ENCODE measurements at places on chromosomes 6 and 20.

DNA sequence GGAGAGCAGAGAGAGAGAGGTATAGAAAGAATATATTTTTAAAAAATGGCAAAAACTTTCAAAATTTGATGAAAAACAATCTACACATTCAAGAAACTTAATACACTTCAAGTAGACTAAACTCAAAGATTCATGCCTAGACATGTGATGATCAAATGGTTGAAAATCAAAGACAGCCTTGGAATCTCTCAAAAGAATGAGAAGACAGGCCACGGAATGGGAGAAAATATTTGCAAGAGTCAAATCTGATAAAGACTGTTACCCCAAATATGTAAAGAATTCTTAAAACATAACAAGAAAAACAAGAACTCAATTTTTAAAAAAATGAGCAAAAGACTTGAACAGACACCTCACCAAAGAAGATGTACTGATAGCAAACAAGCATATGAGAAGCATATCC lies 49.7 kb downstream of the THEMIS start:
- no peak for DNase-seq

GRCh38 chr20:45827030-45827652 lies at the start of gene TNNC2:
TNNC2 (minus strand) TSS chr20:45827312; CDS start chr20:45827248, 64 bp downstream.
- DNase-seq: peak; percentile 39

DNA sequence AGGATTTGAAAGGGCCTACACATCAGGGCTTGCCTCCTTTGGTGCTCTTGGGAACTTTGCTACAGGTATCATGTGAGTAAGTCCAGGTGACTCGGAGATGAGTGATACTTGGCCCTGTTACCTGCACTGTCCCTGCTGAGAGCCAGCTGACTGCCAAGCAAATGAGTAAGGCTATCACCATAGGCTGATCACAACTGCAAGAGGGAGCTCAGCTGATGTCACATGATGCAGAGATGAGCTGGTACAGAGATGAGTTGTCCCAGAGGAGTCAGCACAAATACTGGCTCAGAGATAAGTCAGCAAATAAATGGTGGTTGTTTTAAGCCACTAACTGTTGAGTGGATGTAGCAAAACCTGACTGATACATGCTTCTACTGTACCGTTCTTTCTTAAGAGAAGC lies 41.4 kb downstream of the LAMP5 start:
- DNase-seq: no peak

DNA sequence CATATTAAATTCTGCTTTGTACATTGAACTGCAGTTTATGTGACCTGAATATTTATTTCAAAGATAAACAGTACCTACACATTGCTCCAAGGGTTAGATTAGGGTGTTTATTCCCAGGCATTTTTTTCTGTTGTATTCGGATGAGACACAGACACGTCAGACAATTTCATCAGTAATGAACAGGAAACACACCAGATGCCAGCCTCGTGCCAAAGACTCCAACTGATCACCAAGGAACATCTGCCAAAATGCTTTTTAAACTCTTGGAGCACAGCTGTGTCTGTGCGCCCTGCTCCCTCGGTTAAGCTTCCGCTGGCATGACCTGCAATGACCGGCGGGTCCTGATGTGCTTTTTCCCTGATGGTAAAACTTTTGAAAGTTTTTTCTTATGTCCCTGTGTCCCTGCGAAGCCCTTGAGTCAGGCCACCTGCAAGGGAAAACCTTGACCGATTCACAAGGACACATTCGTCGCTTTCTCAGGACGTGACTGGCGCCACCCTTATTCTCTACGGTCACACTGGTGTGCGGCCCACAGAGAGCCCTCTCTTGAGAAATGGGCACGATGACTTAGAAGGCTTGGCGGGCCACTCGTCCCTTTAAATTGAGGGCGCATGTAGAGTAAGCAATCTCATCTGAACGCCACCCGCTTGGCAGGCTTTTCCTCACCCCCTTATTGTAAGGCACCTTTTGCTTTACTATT lies 173.9 kb downstream of the QKI start:
- peak; percentile 11 for DNase-seq

DNA sequence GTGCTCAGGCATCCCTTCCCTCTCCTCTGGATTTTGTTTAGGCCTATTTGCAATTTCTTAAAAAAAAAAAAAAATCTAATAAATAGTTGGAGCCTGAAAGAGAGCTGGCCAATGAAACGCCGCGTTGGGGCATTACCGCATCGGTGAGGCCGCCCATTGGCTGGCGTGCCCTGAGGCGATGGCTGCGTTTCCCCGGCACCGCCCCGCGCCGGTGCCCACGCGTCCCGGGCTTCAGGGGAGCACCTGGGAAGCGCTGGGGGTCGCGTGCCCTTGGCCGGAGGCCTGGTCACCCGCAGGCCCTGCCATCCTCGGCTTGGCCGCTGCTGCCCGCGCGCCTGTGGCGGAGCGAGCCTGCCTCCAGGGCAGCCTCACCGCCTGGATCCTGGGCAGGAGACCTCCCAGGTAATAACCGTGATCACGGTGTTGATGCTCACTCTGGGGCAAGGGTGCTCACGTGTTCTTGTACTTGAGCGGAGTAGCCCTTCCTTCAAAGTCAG lies 155.4 kb downstream of the NRN1 start:
- DNase-seq: no peak

- no peak for DNase-seq
These were observed 86.8 kb downstream of the PLG start for GRCh38 chr6:160788806-160789205.

DNA sequence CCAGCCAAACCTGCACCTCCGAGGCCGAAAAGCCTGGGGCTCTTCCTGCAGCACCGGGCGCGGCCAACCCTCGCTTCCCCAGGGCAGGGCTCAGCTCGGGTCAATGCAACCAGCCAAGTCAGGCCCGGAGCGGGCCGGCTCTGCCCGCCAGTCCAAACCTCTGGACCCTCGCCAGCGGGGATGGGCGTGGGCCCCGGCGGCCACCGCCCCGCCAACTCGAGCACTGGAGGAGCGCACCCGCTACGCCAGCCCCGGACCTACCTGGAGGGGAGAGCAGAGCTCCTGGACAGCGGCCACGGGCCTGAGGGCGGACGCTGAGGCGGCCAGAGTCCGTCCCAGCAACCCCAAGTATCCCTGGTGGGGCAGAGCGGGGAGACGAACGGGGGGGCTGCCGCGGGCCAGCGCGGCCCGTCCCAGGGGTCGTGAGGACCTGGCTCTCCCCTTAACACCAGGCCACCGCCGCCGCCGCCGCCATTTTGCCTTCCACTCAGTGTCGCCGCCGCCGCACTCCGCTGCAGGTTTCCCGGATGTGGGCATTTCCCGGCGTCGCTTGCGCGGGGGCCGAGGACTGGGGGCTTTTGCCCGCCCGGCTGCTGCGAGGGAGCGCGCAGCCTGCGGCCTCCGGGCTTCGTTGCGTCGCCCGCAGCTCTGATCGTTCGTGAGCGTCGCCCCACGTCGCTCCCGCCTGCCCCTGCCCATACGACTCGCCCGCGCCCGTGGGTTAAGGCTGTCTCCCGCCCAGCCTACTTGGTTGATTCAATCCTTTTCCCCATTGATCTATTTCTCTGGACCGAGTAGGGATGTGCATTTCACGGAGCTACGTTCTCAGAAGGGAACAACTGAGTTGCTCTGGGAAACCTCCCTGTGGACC lies at the start of gene LATS1:
TSS of gene LATS1 (minus strand) at position 514 of the 871 bp plus-strand sequence. CDS start 15,975 bp downstream, outside the sequence.
- DNase-seq: peak; percentile 42

DNA sequence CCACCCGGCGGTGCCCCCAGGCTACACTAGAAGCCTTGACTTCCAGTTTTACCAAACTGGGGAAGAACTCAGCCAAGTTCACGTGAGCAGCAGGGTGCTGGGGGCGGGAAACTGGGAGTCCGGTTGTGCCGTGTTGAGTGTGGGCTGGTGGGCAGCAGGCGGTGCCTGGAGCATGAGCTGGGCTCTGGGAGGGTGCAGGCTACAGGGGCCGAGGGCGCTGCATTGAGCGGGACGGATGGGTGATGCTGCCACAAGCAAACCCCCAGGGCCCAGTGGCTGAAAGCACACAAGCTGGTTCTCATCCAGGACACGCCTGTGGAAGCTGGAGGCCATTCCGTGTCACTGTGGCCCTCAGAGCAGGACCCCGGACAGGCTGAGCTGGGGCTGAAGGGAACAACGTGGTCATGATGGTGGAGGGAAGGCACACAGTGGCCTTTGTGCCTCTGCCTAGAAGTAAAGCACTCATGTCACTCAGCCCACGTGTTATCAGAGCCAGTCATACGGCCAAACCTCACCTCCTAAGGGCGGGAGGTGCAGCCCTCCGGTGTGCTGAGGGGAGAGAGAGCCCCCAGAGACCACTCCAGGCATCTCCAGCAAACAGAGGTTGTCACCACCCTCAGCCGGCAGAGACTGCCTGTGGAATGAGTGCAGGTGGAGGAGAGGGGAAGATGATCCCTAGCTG lies 29.5 kb downstream of the RBM38 start:
- no peak for DNase-seq

DNA sequence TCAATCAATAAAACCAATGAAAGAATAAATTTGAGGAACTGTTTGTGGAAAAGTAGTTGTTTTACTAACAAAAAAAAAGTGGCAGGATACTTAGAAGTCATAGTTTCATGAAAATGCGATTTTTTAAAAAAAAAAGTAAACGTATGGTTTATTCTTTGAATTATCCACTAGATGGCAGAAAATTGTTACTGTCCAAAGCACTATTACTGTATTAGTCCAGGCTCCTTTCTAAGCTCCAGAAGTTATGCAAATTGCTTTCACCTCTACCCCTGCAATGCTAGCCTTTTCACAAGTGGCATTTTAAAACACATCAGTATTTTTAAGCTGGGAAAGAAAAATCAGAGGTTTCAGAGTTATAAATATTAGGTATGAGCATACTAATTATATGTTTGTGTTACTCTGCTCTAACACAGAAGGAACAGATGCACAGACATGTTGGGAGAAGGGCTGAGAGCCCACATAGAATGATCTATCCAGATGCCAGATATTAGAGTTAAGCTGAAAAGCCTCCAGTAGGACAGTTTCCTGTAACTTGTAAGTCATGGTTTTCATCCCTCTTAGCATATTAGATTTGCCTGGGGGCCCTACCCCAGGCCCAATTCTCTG lies 63.9 kb downstream of the FHL5 start:
- peak; percentile 70 for DNase-seq

- DNase-seq: no peak
These were observed 66.7 kb downstream of the VEGFA start for GRCh38 chr6:43836507-43837240.

GRCh38 chr20:59063358-59064213 lies 21.0 kb upstream of the PRELID3B start:
- no peak for DNase-seq

- DNase-seq: no peak
These were observed at the start of gene VNN1 for GRCh38 chr6:132713352-132714134. VNN1 (minus strand) TSS chr6:132714055; CDS start chr6:132714035, 20 bp downstream.

GRCh38 chr6:73299151-73299971 lies 36.4 kb upstream of the KHDC1 start:
- DNase-seq: no peak

DNA sequence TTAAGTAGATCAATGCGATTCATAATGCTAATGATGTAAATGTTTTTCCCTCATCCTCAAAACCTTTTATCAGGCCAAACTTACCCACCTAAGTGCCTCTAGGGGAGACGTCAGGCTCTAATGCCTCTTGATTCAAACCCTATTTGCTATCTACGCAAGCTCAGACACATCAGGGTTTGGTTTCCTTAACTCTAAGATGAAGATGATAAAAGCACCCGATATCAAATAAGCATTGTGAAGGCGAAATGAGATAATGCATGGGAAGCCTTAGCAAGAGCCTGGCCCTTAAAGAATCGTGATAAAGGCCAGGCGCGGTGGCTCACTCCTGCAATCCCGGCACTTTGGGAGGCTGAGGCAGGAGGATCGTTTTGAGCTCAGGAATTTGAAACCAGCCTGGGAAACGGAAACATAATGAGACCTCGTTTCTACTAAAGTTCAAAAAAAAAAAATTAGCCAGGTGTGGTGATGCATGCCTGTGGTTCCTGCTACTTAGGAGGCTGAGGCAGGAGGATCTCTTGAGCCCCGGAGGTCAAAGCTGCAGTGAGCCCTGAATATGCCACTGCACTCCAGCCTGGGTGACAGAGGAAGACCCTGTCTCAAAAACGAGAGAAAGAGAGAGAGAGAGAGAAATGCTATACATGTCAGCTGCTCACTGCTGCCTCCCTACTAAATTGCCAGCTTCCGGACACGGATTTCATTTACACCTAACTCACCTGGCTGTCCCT lies 13.5 kb downstream of the CNKSR3 start:
- DNase-seq: no peak

- DNase-seq: no peak
These were observed 456.9 kb upstream of the ID4 start for GRCh38 chr6:19380293-19380692.

DNA sequence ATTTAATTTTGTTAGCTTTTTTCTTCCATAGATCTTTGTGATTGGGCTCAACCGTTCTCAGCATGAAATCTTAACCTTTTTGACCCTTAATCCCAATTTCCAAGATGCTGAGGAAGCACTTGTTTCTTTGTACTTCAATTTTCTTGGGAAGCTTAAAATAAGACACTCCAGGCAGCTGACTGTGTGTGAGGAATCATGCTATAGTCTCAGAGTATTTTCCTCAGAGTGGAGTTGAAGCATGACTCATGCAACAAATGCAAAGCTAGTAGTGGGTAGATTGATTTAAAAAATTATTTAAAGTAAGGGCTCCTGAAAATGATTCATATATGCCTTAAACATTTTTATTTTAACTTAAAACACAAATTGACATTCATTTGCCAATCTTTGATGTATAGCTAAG lies 168.7 kb downstream of the BTBD3 start:
- DNase-seq: no peak

DNA sequence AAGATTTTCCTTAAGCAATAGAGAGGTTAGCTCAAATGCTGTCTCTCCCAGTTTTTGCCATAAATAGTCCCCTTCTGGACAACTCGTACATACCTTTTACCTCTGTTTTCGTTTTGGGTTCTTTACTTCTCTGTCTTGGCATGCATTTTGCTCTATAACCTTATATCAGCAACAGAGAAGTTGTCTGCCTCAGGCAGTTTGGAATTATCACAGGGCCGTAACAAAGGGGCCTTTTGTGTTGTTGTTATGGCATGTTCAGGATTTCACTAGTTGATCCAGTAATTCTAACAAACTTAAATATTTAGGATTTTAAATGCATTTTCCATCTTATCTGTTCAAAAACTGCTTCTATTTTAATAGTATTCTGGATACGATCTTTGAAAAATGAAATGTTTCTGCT lies 259.8 kb downstream of the CD109 start:
- no peak for DNase-seq

GRCh38 chr6:37607944-37608343 lies 89.7 kb downstream of the MDGA1 start:
- no peak for DNase-seq

- DNase-seq: no peak
These were observed 2.6 kb downstream of the PTK7 start for GRCh38 chr6:43078691-43079090.

DNA sequence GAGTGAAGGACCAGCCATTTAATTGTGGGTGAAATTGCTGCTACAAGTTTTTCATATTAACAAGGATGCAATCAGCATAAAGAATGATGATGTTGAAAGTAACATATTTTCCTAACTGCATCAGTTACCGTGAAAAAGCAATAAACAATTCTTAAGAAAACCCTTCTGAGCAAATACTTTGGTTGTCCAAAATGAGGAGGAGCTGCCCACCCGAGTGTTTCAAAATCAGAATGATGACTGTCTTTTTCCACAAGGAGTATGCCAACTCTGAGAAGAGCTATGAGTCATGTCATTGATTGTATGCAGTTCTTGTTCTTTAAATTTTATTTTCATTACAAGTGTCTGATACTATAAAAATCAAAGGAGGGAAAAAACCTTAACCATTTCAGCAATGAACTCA lies 470.5 kb downstream of the COL12A1 start:
- no peak for DNase-seq

GRCh38 chr20:38184101-38184500 lies 19.0 kb upstream of the TGM2 start:
- no peak for DNase-seq

GRCh38 chr20:20206788-20207187 lies 154.5 kb downstream of the CFAP61 start:
- no peak for DNase-seq

GRCh38 chr20:13790708-13791107 lies 5.9 kb downstream of the NDUFAF5 start:
- no peak for DNase-seq

Data from NCI-H524 treated with DMSO at 0.1 percent for 48 hours (cell line).